ENCODE measurements at places on chromosomes 7 and 10.

DNA sequence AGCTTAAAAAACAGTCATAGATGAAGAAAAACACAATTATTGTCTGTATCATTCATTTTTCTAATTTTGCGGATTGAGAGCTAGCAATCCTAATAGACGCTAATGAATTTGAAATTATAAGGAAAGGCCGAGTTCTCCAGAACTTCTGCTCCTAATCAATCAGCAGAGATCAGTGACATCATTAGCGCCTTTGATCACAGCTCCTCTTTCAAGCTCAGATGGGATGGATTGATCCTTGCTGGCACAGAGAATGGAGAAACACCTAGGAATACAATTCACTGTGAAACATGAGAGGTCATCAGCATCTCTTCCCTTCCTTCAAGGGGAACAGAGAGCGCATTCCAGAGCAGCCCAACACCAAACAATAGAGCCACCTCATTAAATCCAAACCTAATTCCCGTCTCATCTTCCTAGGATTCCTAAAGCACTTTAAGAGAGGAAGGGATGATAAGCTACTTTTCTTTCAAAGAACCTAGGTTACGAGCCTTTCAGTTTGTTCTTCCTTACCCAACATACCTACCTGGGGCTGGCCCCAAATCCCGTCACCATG, 24.4 kb downstream of the GLI3 start:
- no peak for DNase-seq

- DNase-seq, result no peak
Measured at GRCh38 chr7:24540956-24541355, 32.3 kb upstream of the PALS2 start.

DNA sequence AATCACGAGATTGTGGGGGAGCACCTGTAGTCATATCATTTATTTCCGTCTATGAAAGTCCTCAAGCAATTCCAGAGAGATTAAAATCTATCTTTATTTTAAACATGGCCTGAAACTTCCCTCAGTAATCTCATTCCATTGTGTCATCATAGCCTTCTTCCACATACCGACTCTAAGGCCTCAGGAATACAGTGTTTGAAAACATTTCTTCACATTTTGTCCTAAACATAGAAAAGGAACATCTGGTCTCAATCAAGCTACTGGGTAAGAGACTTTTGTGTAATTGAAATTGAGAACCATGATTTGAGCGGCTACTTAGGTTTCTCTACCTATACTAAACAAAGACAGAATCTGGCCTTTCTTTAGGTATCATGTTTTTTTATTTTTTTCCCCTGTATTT, 78.0 kb upstream of the ELMO1 start:
- no peak for DNase-seq

- DNase-seq, result no peak
Measured at GRCh38 chr7:140231771-140232491, 55.1 kb upstream of the KDM7A start.

DNA sequence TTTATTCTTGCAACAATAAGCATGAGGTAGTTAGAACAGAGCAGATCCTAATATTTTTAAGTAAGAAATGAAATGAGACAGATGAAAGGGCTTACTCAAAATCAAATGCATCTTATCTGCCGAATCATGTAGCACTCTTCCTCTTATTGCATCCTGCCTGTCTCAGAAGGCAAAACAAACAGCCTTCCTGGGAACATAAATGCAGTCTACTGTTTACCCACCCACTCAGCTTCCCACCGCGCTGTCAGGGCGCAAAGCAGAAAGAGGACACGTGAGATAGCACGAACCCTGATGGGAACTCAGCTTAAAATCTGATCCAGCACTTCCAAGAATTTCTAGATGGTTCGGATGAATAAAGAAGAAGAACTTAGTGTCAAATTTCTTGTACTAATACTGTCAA, 114.4 kb upstream of the CDK1 start:
- DNase-seq, result no peak

Data from stimulated activated CD8-positive, alpha-beta memory T cell treated with anti-CD3 and anti-CD28 coated beads, Interleukin-7, amount 100 ng/mL, for 48 hours (primary cell).